Hematopoietic multipotent progenitor cell treated with erythropoietin and hydrocortisone succinate and interleukin-3 and kit ligand, for 4 days (in vitro differentiated cells): ENCODE measurements at places on chromosomes 6 and 20.

DNA sequence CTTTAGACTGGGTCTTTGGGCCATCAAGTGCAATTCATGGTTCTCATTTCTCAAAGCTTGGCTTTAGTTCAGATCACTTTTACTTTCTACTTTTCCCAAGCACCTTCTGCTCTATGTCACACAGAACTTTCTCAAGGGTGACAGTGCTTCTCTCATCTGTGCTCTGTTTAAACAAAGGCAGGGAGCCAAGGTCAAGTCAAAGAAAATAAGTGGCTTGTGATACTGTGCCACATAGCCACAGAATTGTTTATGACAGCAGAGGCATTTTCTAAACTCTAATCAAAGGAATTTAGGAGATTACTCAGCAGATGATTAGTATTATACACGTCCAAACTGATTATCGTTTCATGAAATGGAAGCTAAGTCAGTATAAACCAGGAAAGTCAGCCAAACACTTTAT, 348.0 kb downstream of the HDGFL1 start:
- DNase-seq, result no peak

GRCh38 chr20:6698723-6699122, 68.8 kb upstream of the BMP2 start:
- no peak for DNase-seq

DNA sequence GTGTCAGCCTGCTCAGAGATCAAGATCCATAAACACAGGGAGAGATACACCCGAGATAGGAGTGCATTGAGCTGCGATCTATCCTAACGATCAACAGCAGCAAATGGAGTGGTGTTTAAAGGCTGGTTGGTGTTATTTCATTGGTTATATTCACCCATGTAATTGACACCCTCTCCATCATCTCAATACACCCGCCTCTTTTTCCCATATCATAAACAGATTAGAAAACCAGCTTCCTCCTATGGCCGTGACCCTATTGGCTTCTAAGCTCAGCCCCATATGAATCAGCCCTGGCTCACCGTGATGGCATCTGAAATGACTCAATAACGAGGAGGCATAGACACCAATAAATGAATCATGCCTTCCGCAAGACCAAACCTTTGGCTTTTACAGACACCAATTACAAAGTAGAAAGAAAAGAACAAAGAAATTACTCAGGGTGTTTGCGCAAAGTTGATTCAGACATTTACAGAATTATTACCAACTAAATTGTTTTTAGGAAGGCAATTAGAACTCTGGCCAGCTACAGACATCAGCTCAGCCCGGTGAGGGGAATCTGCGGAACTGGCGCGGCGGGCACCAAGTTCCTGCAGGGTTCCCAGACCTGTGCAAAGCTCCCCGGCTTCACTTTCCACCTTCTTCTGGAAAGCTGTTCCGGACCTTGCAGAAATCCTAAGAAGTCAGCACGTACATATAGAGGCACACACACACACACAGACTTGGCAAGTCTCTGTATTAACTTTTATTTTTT, 11.5 kb downstream of the PMEPA1 start:
- DNase-seq, result peak; percentile 43

GRCh38 chr6:43823879-43824702, 54.1 kb downstream of the VEGFA start:
- peak; percentile 71 for DNase-seq

DNA sequence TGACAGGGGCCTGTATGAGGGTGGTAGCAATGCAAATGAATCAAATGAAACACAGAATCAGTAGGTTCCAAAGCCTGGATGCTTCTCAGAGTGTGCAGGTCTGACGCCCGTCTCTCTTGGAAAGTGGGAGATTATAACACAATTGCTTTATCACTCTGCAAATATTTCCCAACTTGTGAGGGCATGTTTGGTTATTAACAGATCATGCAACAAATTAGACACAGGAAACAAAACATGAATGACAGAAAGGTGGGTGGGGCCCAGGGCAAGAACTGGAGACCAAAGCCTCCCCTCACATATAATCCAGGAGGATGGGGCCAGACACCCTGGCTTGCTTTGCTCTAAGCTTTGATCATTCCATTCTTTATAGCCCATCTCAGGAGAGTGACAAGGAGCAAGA, 108.6 kb upstream of the MRPS10 start:
- no peak for DNase-seq

DNA sequence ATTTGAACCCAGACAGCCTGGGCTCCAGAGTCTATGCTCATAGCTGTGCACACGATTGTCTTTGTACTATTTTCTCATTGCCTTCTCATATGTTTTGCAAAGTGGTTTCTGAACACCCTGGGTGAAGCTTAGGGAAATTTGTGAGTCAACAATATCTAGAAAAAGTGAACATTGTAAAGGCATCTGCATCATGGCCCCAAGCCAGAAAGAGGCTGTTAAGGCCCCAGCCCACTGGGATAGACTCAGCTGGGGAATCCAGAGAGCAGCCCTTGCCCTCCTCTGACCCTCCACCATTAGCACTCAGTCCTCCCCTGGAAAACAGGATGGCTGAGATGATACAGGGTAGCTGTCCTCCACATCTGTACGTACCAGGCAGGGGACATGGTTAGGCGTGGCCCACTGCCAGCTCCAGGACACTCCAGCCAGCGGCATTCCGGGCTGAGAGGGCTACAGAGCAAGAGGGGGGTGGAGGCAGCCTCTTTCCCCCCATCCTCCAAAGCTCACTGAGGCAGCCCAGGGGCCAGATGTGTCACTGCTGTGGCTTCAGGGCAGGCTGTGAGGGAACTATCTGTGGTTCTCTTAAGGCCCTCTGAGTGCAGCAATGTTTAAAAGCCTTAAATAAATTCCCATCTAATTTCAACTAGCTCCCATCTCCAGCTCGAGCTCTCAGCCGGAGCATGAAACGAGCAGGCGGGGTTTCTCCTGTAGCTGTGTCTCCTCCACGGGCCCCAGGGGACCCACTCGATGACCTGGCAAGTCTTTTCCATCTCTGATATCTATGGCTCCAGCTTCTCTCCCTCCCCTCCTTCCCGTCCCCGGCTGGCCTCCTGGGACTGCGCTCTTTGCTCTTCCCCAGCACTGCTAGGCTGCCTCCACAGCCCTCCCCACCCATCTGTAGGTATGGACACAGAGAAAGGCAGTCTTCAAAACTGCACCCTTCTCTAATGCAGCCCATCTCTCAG, 209.4 kb upstream of the LRFN2 start:
- no peak for DNase-seq

DNA sequence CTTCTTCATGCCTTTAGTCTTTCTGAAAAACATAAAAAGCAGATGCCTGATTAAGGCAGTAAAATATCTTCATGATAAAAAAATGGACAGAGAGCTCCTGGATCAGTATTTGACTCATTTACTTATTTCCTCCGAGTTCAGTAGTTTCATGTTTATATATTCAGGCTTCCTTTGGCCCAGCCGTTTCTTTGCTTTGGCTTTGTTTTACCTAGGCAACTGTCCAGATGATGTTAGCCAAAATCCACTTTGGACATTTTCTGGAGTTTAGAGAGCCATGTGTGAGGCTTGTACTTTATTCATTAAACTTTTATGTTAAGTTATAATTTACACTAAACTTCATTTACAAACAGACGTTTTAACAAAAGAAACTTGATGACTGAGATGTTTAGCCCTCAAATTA, 307.1 kb upstream of the RSPO3 start:
- DNase-seq, result no peak

- DNase-seq, result no peak
These were observed 33.4 kb upstream of the SLC35B3 start for GRCh38 chr6:8468552-8469356.

- no peak for DNase-seq
These were observed 36.8 kb downstream of the GNAS start for GRCh38 chr20:58889334-58889760.

GRCh38 chr20:35006531-35006971, 50.9 kb downstream of the MYH7B start:
- no peak for DNase-seq

DNA sequence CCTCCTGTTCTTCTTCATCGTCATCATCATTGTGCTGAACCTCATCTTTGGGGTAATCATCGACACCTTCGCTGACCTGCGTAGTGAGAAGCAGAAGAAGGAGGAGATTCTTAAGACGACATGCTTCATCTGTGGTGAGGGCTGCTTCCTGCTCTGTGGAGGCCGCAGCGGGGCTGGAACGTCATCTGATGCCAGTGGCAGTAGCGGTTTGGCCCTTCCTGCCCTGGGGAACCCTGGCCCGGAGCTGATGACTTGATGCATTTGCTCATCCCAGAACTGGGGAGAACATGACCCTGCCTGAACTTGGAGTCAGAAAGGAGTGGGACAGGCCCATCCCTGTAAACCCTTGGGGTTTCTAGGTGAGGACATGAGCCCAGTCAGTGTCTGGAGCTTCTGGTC, 18.7 kb downstream of the UQCC2 start:
- DNase-seq, result peak; percentile 89

- DNase-seq, result no peak
These were observed 2.8 kb downstream of the HMGA1 start for GRCh38 chr6:34239500-34239825.

- peak; percentile 20 for DNase-seq
These were observed at the start of gene FAM83B for GRCh38 chr6:54846243-54846856. FAM83B (plus strand) TSS chr6:54846771; CDS start chr6:54870247, 23,476 bp downstream.

DNA sequence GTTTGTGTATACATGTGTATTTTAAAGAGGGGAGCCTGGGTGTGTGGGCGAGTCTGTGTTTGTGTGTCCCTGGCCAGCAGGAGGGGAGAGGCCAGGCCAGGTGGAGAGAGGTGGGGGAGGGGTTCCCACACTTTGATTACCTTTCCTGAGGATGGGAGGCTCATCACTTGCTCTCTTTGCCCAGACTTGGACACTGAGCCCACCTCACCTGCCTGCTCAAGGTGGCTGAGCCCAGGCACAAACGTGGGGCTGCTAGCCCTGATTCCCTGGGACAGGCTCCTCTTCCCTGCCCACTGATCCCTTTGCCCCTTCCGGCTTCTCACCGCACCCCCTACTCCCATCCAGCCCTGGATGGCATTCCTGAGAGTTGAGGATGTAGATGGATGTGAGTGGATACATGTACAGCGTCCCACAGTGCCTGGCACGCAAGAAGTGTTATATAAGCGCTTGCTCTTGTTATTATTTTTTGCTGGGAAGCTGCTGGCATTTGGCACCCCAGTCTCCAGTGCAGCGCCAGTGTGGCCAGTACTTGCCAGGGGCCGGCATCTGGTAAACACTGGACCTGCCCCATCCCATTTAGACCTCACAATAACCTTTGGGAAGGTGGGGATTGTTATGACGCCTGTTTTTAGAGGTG, 2.7 kb downstream of the CEBPB start:
- DNase-seq, result no peak

- DNase-seq, result no peak
These were observed 181.2 kb downstream of the AIG1 start for GRCh38 chr6:143241911-143242310.

GRCh38 chr6:33993653-33994471, 152.0 kb downstream of the GRM4 start:
- DNase-seq, result no peak

DNA sequence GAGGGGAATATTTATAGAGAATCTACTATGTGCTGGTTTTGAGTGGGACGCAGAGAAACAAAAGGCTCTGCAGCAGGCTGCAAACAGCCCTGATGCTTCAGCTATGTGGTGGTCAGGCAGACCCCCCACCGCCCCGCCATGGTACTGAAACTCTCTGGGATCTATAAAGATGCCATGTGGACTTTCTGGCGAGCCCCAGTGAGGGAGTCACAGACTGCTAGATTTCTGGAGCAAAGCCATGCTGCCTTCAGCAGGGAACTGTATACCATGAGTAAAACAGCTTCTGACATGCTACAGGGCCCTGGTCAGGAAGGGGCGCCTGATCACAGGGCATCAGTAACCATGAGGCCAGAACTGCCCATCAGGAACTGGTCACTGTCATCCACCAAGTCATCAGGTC, 19.2 kb upstream of the BPIFB1 start:
- DNase-seq, result no peak

DNA sequence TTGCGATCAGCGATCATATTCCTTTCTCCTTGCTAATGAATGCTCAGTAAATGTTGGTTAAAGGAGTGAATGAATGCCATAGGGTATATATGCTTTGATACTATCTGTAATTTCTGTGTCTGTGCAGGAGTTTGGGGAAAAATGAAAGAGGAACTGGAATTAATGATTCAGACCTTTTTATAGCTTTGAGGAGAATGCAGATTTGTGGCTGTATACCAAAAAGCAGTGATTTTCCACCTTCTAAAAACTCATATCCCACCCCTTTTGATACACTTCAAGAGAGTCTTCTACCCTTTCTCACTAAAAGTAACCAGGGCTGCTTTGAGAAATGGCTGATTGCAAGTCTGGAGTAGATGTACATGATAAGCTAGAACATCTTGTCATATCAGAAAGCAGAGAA, 26.6 kb upstream of the SUMO4 start:
- no peak for DNase-seq

DNA sequence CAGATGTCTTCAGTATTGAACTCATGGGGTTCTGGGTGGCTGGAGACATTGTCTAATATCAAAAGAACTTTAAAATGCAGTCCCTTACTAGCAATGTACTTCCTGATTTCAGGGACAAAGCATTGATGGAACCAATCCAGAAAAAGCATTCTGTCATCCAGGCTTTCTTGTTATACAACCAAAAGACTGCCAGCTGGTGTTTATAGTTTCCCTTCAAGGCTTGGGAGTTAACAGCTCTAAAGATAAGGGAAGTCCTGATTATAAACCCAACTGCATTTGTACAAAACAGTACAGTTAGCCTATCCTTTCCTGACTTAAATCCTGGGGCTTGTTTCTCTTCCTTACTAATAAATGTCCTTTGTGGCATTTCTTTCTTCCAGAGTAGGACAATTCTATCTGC, 160.0 kb downstream of the COL21A1 start:
- DNase-seq, result no peak

DNA sequence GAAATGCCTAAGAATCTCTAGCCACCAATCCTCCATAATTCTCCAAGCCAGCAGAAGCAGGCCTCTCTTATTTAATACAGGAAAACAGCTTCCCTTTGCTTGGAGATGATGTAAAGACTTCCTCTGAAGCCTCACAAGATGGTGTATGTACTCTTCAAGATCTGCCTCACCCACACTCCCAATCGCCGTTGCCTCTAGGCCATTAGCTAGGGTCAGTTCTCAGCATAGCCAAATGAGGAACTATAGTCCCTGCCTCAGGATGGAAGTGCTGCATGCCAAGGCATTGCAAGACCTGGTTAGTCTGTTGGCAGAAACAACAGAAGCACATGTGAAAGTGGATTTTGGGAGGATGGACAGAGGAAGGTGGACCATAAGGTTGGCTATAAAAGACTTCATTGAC, 139.1 kb downstream of the SCML4 start:
- no peak for DNase-seq

DNA sequence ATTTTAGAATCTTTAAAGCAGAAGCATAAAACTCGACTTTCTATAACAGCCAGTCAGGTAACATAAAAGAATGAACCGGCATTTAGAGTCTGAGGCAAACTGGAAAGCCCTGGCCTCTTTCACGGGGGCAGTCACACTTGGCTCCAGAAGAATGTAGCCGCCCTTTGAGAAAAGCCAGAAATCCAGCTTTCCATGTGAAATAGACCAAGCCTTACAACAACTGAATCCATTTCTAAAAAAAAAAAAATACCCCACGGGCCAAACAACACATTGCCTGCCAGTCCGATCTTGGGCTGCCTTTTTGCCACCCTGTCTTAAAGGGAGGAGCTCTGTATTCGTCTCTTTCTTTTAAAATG, 252.9 kb upstream of the TAB2 start:
- no peak for DNase-seq
